ENCODE measurements at places on chromosomes 12 and 14. TPM values are rescaled to one million over a fixed set of nuclear protein-coding genes. Genes with fewer than 3 reads are reported as not detected.

- H3K36me3 ChIP-seq = no peaks in the 10 kb centered on the region
- H3K27ac ChIP-seq = no peak overlapping the region
- no peaks in the 10 kb centered on the region for H3K4me1 ChIP-seq
- peak; percentile 57 for DNase-seq
- peaks cover 26% of the 10 kb centered on the region for H3K27me3 ChIP-seq
These were observed 192.8 kb downstream of the BCL11B start for GRCh38 chr14:99079061-99079727.

DNA sequence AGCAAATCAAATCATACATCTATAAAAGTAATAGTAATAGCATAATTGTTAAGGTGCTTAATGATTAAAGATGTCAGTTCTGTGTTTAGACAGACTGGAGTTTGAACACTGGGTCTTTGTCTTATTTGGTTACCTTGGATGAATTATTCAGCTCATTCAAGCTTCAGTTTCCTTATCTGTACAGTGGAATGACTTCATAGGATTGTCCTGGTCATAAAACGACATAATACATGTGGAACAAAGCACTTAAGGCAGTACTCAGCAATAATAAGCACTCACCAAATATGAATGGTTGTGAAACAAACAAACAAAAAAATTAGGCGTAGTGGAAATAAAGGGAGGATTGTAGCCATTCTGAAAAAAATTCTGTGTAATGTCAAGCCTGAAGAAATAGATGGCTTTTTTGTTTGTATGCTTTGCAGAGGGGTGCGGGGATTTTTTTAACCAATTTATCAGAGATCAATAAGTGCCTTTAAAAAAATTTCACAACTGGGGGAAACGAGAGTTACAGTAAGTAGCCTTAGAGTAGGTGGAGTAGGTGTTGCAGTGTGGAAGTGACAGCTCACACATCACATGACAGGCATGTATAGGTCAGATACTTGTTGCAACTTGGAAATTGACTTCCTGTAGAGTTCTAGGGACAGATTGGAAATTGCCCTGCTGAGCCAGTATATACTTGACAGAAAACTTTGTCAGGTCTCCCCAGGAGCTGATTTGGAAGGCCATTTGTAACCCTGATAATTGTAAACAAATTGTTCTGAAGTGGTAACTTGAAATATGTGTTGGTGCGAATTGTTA, 157.7 kb downstream of the SLC15A5 start:
- H3K27me3 ChIP-seq = peaks cover 14% of the 10 kb centered on the region
- H3K27ac ChIP-seq = no peak overlapping the region

DNA sequence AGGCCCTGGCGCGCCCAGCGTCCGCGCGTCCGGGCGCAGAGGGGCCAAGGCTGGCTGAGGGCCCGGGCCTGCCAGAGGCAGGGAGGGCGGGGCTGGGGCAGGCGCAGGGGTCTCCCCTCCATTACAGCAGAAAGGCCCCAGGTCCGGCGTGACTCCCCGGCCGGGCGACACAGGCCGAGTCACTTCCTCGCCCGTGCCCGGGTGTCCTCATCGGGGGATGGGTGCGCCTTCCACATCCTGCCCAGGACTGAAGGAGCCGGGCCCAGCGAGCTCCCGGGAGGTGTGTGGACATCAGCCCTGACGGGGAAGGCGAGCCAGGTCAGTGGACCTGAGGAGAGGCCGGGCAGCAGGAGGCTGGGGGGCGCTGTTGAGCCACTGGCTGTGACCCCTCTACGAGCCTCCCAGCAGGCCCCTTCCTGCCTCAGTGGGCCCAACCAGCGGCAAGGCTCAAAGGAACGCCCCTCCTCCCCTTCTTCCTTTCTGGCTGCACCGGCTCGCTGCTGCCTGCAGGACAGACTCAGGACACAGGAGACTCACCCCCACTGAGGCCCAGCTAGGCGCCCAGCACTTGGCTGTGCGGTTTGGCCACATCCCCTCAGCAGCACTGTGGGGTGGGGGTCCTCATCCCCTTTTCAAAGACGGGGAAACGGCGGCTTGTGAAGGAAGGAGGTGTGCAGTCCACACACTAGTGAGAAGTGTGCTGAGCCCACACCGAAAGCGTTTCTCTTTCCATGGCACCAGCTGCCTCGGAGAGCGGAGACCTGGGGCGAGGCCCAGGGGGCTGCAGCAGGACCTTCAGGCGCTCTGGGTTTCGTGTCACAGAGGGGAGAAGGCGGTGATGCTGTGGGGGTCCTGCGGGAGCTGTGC, 606 bp downstream of the TNFAIP2 start:
- H3K27me3 ChIP-seq = no peaks in the 10 kb centered on the region
- DNase-seq = no peak
- no peak overlapping the region for H3K27ac ChIP-seq
- no peak overlapping the region for H3K4me3 ChIP-seq
- H3K4me1 ChIP-seq = peaks cover 31% of the 10 kb centered on the region

- H3K4me1 ChIP-seq = peaks cover 2% of the 10 kb centered on the region
- no peak overlapping the region for H3K4me3 ChIP-seq
- no peak for DNase-seq
- no peak overlapping the region for H3K27ac ChIP-seq
- no peaks in the 10 kb centered on the region for H3K27me3 ChIP-seq
- H3K36me3 ChIP-seq = no peaks in the 10 kb centered on the region
These were observed 99.5 kb downstream of the NUAK1 start for GRCh38 chr12:106039242-106039641.

DNA sequence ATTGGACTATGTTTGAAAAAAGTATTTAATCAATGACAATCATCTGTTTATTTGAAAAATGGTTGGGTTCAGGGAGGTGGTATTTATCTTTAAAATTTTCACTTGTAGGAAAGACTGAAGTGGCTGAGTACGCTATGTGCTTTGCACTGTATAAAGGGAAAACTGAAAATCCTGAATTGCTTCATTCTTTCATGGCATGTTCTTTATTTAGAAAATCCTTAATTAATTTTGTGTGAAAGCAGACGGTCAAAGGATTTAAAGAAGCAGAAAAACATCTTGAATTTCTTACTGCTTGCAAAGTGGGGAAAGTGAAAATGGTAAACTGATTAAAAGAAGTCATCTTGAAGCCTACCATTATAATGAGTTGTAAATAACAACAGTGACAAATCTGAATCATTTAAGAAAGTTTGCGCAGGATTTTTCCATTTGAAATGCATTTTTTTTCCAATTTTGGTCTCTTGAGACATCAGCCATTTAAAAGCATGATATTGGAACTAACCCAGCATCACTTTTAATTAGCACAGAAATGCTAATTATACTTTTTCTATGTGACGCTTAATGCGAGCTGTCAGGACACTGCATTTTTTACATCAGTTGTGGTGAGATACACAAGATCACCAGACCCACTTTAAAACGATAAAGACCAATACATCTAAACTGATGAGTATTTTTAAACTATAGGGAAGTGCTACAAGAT, 169.0 kb downstream of the NEDD1 start:
- no peaks in the 10 kb centered on the region for H3K4me1 ChIP-seq
- no peaks in the 10 kb centered on the region for H3K27me3 ChIP-seq
- H3K4me3 ChIP-seq = no peak overlapping the region
- H3K27ac ChIP-seq = no peak overlapping the region

- peaks cover 6% of the 10 kb centered on the region for H3K4me1 ChIP-seq
- DNase-seq = no peak
- H3K4me3 ChIP-seq = no peak overlapping the region
- H3K36me3 ChIP-seq = no peaks in the 10 kb centered on the region
These were observed 165.7 kb downstream of the AKAP6 start for GRCh38 chr14:32494609-32495434.

- no peak overlapping the region for H3K27ac ChIP-seq
- no peaks in the 10 kb centered on the region for H3K36me3 ChIP-seq
- H3K4me3 ChIP-seq = no peak overlapping the region
- H3K4me1 ChIP-seq = no peaks in the 10 kb centered on the region
- no peak for DNase-seq
These were observed 332 bp downstream of the KRT1 start for GRCh38 chr12:52679875-52680274.

GRCh38 chr12:79645235-79645630, 45.5 kb downstream of the PAWR start:
- no peak overlapping the region for H3K27ac ChIP-seq
- DNase-seq = no peak
- peaks cover 59% of the 10 kb centered on the region for H3K4me1 ChIP-seq
- no peaks in the 10 kb centered on the region for H3K27me3 ChIP-seq

Gene UNC79
- total RNA-seq = 0.08 TPM

Gene NR4A1
- 6.7 TPM for total RNA-seq

Gene RNF212B
- not detected for total RNA-seq

Gene CPNE6
- total RNA-seq = not detected
